ENCODE measurements at places on chromosomes 4 and X.

DNA sequence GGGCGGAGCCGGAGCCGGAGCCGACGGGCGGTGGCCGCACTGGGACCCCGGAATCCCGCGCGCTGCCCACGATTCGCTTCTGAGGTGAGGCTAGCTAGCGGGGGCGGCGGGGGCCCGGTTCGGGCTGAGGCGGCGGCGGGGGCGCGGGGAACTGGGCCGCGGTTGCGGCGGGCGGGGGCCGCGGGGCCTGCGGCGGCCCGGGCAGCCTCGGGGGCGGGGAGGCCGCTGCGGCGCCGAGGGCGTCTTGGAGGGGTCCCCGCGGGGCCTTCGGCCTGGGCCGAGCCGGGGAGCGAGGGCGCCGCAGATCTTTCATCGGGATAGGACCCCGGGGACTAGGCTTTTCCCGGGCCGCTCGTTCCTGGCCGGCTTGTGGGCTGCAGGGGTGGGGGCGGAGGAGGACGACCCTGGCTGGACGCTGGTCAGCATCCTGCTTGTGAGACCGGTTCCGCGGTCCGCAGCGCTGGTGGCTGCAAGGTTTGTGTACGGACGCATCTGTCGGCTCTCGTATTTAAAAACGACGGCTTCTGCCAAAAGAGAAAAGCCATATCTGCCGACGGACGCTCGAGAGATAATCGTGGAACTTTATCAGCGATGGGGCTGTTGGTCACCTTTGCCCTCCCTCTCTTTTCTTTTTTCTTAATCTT is 419 bp downstream of the ADD1 start:
- DNase-seq, result no peak

DNA sequence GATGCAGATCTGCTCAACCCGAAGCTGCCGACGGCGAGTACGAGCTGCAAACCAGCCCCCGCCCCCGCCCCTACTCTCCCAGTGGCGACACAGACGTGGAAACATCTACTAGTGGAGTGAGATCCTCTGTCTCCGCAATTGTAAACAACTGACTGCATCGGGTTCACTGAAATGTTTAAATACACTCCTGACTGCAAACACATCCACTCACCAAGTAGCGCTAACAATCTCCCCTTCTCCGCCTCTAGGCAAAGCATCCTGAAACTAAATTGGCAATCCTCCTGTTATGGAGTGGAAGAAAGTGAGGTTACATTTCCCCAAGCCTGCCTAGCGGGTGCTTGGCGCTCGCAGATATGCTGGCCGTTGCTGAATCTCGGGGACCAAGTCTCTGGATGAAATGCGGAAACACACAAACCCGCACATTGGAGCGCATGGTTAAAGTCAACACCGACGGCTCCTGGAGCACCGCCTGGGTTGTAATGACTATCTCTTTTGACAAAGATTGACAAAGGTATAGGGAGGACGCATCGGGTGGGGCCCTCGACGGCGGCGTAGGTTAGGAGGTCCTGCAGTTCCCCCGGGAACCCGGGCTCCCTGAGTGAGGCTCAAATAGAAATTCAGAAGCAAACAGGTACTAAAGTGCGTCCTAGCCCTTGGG is 117.0 kb upstream of the TEX13C start:
- no peak for DNase-seq

DNA sequence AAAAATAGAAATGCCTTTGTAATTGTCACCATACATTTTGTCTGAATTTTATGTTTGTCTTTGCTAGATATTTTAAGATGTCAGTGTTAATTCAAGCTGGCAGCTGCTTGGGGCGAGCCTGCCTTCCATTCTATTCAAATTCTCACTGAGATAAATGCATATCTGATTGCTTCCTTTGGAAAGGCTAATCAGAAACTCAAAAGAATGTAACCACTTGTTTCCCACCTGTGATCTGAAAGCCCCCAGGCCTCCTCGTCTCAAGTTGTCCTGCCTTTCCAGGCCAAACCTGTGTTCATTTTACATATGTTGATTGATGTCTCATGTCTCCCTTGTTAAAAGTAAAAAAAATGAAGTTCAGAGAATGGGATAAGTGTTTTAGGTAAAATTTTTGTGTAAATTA is 318.7 kb upstream of the TECRL start:
- no peak for DNase-seq

GRCh38 chr4:93730760-93731159 is 97.8 kb upstream of the ATOH1 start:
- DNase-seq, result no peak

DNA sequence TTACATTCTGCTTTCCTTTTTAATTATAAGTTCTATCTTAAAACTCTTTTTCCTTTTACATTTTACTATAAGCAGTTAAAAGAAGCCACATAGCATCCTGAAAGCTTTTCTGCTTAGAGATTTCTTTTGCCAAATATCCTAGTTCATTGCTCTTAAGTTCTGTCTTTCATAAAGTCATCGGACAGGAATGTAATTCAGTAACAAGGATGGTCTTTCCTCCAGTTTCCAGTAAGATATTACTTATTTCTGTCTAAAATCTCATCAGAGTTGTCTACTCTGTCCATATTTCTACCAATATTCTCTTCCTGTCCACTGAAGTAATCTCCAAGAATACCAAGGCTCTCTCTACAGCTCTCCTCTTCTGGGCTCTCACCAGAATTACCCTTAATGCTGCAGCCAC is 37.5 kb upstream of the ADH1C start:
- DNase-seq, result no peak

DNA sequence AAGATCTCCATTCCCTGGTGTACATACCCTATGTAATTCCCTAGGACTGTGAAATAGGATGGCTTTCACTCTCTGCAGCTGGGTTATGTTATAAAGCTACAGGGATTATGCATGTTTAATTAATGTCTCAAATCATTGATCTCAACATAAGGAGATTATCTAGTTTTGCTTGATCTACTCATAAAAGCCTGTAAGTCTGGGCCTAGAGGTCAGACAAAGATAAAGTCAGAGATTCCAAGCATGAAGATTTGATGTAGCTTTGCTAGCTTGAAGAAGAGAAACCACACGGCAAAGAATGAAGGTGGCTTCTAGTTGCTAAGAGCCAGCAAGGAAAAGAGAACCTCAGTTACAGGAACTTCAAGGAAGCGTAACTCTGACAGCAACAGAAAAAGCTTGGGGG is 456.9 kb downstream of the CCSER1 start:
- no peak for DNase-seq

- DNase-seq, result no peak
Measured at GRCh38 chr4:1855333-1856070, 454 bp downstream of the LETM1 start.

- no peak for DNase-seq
Measured at GRCh38 chrX:40272776-40273175, 175.0 kb upstream of the BCOR start.

GRCh38 chrX:109952985-109953905 is 49.7 kb upstream of the TMEM164 start:
- no peak for DNase-seq

- DNase-seq, result no peak
Measured at GRCh38 chr4:56106180-56107147, 157.7 kb downstream of the CEP135 start.

- DNase-seq, result no peak
Measured at GRCh38 chr4:112213856-112214255, 17.7 kb upstream of the AP1AR start.

GRCh38 chrX:139559383-139560042 is 29.0 kb downstream of the F9 start:
- DNase-seq, result no peak

- no peak for DNase-seq
Measured at GRCh38 chrX:136870064-136870463, 10.5 kb downstream of the RBMX start.

- DNase-seq, result no peak
Measured at GRCh38 chrX:123797543-123798447, 62.1 kb upstream of the XIAP start.

Measured in type B pancreatic cell (in vitro differentiated cells).